ENCODE measurements at places on chromosomes 12 and 14.
A peak's percentile ranks its signal among the peaks of the same experiment; 100 is the strongest.

GRCh38 chr14:58777541-58777979 is 139.8 kb downstream of the DACT1 start:
- no peak for DNase-seq

- no peak for DNase-seq
Measured at GRCh38 chr14:54786838-54787237, 115.8 kb downstream of the GCH1 start.

- no peak for DNase-seq
Measured at GRCh38 chr12:105864901-105865300, 273.9 kb downstream of the NUAK1 start.

DNA sequence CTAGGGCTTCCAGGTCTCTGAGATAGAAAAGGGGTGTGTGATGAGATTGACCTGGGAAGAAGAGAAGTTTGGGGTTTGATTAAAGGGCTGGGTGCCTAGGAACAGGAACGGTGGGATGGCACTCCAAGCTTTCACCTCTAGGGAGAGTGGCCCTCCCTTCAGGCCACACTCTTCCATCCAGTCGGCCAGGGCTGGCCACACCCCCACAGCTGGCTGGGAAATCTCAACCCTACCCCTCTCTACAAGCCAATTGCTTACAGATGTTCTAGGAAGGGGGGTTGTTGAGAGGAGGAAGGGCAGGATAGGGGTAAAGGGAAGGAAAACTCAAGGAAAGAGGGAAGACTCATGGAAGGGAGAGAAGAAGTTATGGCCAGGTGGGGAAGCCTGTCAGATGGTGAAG is 6.6 kb upstream of the ITGA5 start:
- DNase-seq, result no peak

- DNase-seq, result no peak
Measured at GRCh38 chr14:103001651-103002396, 55.5 kb downstream of the CDC42BPB start.

- no peak for DNase-seq
Measured at GRCh38 chr14:59155886-59156285, 32.6 kb upstream of the DAAM1 start.

GRCh38 chr14:23057757-23058653 is 685 bp upstream of the CDH24 start:
- peak; percentile 83 for DNase-seq

DNA sequence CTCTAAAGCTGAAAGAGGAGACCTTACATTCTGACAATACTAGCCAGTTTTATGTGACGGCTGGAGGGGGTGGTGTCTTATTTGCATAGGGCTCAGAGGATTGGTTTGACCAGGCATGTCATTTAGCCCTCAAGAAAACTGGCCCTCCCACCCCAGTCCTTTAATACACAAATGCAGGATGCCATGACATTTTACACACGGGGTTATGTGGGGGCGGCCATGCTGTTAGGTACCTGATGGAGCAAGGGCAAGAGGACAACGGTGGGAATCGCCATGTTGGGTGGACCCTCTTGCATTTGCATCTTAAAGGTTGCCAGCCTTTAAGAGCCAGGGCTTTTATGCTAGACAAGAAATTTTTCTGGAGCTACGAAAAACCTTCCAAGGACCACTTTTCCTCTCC is 23.3 kb downstream of the MDM2 start:
- peak; percentile 35 for DNase-seq

- DNase-seq, result no peak
Measured at GRCh38 chr14:33805593-33805992, 145.3 kb downstream of the EGLN3 start.

DNA sequence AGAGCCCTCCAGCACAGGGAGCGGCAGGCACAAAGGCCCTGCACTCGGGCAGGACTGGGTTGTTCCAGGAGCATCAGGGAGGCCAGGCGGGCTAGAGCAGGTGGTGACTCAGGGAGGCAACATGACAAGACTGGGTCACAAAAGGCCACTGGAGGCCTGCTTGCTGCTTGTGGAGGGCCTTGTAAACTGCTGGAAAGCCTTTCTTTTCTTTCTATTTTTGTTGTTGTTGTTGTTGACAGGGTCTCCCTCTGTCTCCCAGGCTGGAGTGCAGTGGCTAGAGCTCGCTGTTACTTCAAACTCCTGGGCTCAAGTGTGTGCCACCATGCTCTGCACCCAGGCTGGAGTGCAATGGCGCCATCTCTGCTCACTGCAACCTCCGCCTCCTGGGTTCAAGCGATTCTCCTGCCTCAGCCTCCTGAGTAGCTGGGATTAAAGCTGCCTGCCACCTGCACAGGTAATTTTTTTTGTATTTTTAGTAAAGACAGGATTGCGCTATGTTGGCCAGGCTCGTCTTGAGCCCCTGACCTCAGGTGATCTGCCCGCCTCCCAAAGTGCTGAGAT is 11.8 kb upstream of the RCOR1 start:
- peak; percentile 4 for DNase-seq

GRCh38 chr12:4118017-4118510 is 155.5 kb upstream of the CCND2 start:
- DNase-seq, result peak; percentile 41

DNA sequence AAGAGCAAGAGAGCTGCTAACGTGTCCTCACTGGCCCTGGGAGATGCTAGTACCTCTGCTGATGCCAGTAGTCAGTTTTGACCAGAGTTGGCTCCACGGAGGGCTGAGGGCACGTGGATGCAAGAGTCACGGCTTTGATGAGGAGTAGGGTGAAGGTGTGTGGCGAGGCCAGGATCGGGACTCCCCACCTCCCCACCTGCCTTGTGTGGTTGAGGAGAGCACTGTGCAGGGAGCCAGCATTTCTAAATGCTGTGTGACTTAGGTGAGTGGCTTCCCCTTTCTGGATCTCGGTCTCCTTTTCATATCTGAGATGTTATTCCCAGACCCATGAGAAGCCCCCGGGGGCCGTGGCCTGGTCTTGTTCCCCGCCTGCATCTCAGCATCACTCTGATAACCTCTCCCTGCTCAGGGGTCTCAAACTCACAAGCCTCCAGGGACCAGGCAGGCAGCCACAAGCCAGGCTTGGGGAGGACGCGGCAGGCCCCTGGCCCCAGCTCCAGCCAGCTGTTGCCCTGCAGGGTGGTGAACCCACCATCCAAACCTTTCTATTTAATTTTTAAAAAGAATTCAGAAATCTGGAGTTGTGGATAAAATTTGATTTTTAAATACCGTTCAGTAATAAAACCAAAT is 32.1 kb downstream of the MVK start:
- no peak for DNase-seq

GRCh38 chr12:101935890-101936746 is 58.7 kb downstream of the DRAM1 start:
- DNase-seq, result no peak

- DNase-seq, result no peak
Measured at GRCh38 chr14:28987516-28987915, 220.9 kb downstream of the FOXG1 start.

GRCh38 chr14:92780444-92781232 is 13.5 kb upstream of the GOLGA5 start:
- DNase-seq, result no peak

DNA sequence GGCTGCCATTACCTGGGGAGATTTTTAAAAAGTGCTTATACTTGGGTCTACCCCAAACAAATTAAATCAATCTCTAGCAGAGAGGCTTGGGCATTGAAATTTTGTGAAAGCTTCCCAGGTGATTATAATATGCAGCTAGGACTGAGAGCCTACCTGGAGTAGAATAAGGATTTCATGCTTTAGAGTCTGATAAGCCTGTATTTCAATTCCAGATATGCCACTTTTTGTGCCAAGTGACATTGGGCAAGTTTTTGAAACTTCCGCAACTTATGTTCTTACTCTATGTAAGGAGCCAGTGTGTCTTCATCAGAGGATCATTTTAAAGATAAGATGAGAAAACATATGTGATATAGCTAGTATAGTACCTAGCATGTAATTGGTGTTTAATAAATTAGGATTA is 159.8 kb upstream of the LRIG3 start:
- no peak for DNase-seq

GRCh38 chr14:86420131-86420530 is 890.2 kb downstream of the FLRT2 start:
- DNase-seq, result no peak

DNA sequence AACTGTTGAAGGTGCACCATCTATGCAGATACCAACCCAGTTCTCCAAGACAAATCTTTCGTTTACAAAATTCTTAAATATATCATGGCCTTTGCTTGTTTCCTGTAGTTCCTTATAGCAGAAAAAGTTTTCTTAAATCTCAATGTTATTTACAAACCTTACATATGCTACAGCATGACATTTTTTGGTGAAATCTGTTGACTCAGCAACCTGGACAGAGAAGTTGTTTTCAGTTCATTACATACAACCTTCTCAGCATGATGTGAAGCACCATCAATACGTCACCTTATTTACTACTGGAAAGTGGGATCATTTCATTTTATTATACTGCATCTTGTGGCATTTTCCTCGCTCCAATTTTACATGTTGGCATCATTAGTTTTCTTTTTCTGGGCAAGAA is 231.9 kb downstream of the SLC16A7 start:
- DNase-seq, result no peak

GRCh38 chr12:68007033-68007432 is 17.8 kb downstream of the IFNG-AS1 start:
- DNase-seq, result no peak

DNA sequence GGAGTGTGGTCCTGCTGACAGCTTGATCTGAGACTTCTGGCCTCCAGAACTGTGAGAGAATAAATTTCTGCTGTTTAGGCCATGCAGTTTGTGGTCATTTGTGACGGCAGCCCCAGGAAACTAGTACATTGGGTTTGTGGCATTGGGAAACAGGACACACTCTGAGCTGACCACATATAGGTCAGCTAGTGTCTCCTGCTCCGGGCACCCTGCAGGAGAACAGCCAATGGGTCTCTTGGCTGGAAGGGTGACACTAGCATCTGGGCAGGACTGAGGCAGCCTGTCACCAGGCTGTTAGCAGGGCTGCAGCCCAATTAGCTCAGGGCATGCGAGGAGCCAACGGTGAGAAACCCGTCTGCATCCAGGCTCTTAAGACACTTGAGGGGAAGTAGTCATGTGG is 83.2 kb downstream of the PITPNM2 start:
- no peak for DNase-seq

DNA sequence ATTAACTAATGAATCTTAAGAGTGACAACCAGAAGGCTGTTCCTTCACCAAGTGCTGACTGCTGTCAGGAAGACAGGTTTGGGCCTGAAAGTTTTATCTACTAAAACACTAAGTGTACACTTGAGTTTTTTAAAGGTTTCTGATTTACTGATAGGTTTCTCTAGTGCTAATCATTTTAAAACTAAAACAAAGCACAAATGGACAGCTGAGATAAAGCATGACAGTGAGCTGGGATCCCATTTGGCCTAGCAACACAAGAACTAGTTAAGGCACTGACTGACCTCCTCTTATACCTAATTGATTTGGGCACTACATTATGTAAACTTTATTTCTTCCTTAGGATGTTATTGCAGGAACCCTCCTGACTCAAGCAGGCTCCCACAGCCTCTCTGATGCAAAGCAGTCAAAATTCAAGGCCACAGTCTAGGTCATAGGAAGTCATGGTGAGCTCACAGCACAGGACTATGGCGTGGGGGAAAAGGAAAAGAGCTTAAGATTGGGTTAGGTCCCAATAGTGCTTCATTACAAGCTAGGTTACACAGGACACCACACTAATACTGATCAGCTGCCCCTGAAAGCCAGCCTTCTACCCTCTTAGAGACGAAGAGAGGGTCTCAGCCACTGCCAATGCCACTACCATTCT is 3.5 kb downstream of the STXBP6 start:
- no peak for DNase-seq

- DNase-seq, result no peak
Measured at GRCh38 chr14:86491743-86492142, 961.8 kb downstream of the FLRT2 start.

DNA sequence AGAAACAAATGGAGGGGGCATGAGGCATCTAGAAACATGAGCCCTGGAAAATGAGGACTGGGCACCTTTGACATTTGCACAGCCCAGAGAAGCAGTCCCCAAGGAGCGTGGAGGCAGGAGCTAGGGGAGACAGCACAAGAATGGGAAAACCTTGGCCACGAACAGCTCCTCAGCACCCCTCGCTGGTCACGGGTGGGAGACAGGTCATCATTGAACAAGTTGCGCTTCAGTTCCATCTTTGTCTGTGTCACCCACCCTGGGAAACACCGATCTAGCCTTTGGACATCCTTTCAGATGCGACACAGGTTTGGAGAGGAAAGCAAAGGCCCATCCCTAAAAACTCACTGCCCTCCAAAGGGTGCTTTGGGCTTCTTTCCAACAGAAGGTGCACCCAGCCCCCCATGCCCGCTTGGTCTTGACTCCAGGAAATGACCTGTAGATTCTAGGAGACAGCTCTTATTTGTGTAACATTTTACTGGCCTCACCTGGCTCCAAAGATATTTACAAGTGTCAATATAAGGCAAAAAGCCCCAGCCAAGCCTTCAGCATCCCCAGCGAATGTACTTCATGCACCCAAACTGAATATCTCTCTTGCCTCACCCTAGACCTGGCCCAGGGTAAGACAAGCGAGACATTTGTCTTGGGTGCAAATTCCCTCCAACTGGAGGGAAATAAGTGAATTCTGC is 28.8 kb upstream of the CLMN start:
- no peak for DNase-seq

GRCh38 chr14:65750906-65751305 is 338.4 kb downstream of the FUT8 start:
- no peak for DNase-seq

DNA sequence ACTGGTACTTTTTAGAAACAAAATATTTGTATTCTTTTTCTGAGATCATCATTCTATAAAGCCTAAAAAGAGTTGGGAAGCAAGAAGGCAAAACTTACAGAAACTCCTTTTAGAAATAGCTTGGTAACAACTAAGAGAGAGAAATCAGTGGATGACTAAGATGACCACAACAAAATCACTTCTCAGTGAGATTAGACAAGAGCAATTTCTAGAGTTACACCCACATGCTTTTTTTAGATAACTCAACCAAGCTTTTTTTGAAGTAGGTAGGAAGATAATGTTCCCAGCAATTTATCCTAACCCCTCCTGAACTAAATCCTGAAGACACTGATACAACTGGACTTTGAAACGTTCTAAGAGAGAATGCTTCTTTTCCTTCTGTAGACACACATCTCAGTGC is 576.4 kb downstream of the SLC6A15 start:
- DNase-seq, result no peak

- DNase-seq, result no peak
Measured at GRCh38 chr14:68246786-68247105, 427.2 kb downstream of the RAD51B start.

DNA sequence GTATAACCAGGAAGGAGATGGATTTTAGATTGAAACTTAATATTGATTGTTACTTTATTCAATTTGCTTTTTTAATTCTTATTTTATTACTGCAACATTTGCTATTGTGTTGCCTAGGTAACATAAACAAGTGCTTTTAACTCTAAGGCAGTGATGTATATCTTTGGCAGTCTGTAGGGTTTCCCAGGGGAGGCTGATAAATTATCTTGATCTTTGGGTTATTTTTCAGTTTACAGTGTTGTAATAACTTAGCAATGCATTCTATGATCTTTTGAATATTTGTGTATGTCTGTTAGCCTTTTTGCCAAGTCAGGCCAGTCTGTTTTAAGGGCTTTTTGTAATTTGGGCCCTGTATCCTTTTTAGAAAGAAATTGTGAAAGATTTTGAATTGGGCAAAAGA is 7.8 kb upstream of the DTD2 start:
- no peak for DNase-seq
